ENCODE measurements at places on chromosomes 4 and X.

- no peak for DNase-seq
Measured at GRCh38 chrX:16797358-16797757, 11.1 kb downstream of the TXLNG start.

DNA sequence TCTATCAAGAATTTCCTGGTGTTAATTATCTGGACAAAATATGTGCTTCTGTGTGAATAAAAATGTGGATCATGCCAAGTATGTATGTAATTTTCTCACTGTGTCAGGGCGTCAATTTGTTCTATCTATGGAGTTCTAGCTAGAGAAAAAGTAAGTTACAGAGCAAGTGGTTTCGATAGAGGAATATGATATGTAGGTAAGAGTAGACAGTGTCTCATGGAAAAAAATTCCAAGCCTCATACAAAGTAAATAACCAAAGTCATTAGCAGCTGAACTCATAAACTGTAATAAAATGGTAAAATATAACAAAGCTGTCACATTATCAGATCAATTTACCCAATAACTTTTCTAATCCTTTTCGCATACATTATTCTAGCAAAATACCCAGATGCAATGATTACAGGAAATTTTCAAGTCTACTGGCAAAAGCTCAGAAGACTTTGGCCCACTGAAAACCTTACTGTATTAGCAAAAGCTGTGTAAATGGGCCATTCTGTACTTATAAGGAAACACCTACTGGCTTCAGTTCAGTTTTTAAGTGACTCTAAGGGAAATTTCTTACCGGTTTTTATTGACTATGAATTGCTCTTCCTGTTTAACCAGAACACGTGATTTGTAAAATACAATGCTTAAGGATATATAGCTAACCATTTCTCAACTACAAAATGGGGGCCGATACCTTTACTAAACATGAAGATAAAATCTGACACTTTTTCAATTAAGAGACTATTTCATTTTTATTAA, 121.0 kb upstream of the ARSJ start:
- DNase-seq, result no peak

DNA sequence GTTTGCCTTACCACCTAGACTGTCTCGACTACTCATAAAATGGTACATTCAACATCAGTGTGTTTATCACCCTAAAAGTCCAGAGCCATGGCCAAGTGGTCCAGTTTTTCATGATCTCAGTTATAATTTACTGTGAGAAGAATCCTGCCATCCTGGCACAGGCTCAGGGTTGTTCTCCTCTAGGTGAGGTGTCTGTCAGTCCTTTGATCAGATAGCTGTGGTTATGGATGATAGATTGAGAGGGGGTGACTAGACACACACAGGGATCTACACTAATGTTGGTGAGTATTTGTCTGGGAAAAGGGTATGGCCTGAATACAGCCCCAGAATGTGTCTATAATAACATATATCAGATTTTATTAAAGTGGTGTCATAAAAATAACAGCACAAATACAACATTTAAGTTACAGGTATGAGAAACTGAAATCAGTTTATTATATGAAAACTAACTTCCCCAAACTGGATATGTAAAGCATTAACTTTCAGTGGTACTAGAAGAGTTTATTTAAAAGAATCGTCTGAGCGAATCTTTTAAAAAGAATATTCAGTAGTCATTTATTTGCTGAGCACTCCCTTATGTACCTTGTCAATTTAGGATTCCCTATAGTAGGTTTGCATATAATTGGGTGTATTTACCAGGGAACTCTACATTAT, 93.3 kb downstream of the STIM2 start:
- no peak for DNase-seq

DNA sequence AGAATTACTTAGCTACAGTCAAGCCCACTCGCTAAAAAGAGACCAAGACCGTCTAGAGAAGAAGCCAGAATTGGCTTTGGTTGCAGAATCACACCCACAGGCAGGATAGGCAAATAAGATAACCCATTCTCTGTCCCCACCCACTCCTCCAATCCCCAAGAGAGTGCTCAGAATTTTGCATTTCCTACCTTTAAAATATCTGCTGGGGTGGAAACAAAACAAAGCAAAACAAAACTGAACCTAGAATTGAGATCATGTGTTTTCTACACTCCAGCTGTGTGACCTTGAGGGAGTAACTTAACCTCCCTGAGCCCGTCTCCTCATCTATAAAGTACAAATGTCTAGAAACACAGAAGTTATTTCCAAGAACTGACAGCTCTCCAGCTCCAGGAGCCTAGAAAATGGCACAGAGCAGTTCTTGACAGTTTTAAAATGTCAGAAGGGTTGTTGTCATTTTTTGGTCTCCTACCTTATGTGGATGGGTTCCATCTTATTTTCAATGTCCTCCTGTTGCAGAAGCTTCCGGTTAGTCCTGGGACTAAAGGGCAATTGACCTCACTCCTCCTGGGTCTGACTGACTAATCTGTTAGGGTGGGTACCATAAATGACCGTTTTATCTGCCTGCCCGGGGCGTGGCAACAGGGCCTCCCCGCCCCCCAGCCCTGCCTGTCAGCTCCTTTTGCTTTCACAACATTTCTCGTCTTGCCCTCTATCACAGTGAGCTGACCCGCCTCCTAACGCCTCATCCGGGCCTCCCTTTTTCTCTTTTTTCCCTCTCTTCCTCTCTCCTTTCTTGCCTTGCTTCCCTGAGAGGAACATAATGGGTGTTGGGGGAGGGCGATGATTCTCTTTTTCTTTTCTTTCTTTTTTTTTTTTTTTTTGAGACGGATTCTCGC, 114.0 kb downstream of the RBM47 start:
- DNase-seq, result no peak

- no peak for DNase-seq
Measured at GRCh38 chrX:41672643-41673042, 16.1 kb upstream of the GPR34 start.

DNA sequence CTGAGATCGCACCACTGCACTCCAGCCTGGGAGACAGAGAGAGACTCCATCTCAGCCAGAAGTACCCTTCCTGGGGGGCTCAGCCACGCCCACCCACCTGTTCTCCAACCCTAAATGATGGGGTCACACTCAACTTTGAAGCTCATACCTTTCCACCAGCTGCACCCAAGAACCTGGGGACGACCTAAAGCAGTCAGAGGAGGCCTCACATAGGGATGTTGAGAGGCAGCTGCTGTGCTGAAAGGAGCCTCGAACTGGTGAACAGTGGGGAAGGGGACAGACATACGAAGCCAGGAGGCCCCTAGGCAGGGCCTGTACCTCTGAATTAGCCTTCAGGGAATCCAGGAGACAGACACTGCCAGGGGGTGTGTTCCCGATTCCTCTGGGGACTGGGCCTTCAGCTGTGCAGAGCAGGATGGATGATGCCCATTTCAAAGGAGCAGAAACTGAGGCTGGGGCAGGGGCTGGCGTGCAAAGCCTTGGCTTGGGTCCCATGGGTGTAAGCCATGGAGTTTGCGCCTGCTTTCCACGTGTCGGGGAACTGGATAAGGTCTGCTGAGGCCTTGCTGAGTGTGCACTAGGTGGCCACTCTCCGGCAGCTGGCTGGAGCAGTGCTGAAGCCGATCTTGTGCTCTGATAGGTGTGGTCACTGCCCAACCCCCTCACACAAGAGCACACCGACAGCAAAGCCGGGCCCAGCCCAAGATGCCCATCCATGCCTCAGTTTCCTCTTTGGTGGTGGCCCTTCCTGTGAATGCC, 130.8 kb downstream of the CPZ start:
- no peak for DNase-seq

All from SK-N-MC (cell line).